Fibroblast of skin of abdomen (primary cell): ENCODE measurements at places on chromosomes 7 and 10.

DNA sequence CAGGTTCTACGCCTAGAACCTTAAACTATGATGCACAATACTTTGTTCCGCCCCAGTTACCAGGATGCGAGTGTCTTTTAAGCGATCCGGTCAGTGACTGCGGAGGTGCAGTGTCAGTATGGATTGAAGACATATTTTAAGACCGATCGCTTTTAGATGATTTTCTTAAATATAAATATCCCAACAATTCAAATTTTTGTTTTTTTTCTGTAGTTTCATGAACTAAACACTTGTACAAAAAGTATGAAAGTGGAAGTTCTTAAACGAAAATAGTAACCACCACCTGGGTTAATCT, 835 bp downstream of the COMMD3 start:
- DNase-seq = no peak

- peak; percentile 17 for DNase-seq
Measured at GRCh38 chr10:98446151-98446660, 529 bp downstream of the HPS1 start.

GRCh38 chr7:117325836-117326235, 3.0 kb upstream of the WNT2 start:
- no peak for DNase-seq

DNA sequence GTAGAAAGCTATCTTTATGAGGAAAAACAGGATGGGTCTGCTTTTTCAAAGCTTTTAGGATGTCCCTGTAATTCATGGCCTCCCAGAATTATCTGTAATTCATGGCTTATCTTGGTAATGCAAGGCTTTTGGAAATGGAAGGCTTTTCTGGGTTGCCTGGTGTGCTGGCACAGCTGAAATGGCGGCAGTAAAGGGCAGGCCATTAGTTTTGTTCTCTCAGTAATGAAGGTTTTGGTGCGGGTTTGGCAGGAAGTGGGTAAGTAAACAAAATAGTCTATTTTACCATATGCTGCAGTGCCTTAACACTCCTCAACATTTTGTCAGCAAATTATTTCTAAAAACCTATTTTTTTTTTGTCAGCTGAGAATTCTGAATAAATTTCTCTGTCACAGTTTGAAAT, 69.3 kb downstream of the LRGUK start:
- DNase-seq = no peak

GRCh38 chr7:101691822-101692384, 62.8 kb upstream of the MYL10 start:
- DNase-seq = no peak

- DNase-seq = peak; percentile 11
Measured at GRCh38 chr10:104424719-104425118, 71.1 kb downstream of the CFAP58 start.

DNA sequence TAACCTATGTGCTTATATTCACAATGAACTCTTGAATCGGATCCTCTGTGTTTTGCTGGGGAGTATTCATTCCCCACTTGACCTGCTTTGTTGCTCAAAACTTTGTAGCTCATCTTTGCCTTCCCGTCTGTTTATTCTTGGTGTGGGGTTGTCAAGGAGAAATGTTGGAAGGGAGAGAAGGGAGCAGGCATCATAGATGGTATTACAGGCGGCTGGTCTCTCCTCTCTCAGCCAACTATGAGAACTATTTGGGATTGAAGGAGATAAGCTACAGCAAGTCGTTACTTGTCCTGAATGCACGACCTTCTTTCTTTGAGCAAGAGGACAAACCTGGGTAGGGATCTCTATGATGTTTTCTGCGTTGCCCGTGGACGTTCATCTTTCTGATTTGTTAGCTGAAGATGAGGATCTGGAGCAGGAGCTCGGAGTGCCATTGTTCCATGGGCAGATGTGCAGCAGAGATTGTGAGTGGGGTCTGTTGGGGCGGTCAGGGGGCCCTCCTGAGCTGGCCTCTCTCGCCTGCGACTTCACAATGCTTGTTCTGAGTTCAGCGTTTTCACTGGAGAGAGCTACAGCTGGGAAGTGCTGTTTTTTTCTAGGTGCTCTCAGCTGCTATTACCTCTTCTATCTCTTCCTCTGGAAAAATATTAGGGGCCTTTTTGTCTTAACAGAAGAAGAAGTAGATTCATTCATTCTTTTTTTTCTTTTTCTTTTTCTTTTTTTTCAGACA, 126.9 kb upstream of the KLF6 start:
- DNase-seq = no peak

- no peak for DNase-seq
Measured at GRCh38 chr7:78765943-78766729, 687.3 kb downstream of the MAGI2 start.

- DNase-seq = no peak
Measured at GRCh38 chr7:88449410-88449809, 142.7 kb upstream of the STEAP4 start.

DNA sequence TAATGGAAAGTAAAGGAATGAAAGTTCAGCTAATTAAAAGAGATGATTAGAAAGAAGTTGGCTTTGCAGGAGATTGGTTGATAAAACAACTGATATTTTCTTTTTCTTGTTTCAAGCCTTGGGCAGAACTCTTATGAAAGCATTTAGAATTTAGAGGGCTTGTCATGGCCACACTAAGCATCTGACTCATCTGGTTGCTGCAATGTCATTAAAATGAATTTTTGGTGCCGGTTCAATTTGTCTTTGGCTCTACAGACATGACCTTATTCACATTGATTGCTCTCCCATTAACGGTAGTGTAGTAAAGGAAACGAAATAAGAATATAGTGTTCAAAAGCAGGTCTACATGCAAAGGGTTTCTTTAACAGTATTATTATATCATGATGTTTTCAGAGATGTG, 1012.4 kb upstream of the C7orf33 start:
- peak; percentile 9 for DNase-seq

DNA sequence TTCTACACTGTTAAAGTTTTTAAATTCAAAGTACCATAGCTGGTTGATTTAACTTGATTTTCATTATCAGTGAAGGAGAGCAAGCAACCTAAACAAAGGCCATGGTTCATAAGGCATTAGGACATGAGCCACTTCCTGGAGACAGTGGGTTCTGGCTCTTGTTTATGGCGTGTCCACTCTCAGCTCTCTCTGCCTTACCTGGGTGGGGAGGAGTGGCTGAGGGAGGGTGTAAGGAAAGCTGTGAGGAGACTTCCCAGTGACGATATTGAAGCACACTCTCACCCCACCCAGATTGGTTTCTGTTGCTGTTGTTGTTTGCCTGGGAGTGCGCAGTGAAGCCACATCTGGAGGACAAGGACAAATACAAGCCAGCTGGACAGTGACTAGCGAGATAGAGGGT, 365.3 kb upstream of the FZD8 start:
- no peak for DNase-seq

DNA sequence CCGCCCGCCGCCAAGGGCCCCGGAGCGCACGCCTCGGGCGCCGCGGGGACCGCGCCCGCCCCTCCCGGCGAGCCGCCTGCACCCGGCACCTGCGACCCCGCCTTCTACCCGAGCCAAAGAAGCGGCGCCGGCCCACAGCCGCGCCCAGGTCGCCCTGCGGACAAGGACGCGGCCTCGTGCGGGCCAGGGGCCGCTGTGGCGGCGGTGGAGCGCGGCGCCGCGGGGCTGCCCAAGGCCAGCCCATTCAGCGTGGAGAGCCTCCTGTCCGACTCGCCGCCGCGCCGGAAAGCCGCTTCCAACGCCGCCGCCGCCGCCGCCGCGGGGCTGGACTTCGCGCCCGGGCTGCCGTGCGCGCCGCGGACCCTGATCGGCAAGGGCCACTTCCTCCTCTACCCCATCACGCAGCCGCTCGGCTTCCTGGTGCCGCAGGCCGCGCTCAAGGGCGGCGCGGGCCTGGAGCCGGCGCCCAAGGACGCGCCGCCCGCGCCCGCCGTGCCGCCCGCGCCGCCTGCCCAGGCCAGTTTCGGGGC, 3.5 kb downstream of the UNCX start:
- DNase-seq = no peak

- no peak for DNase-seq
Measured at GRCh38 chr7:147400925-147401324, 1189.6 kb upstream of the C7orf33 start.

GRCh38 chr10:124692100-124692446, 52.1 kb downstream of the FAM53B start:
- DNase-seq = no peak

GRCh38 chr10:103929381-103929921, 11.5 kb upstream of the STN1 start:
- peak; percentile 21 for DNase-seq

GRCh38 chr10:102585026-102585425, 59.3 kb upstream of the TRIM8 start:
- DNase-seq = peak; percentile 49

- no peak for DNase-seq
Measured at GRCh38 chr10:34716958-34717357, 98.1 kb downstream of the PARD3 start.

- no peak for DNase-seq
Measured at GRCh38 chr7:37730501-37730900, 46.9 kb downstream of the GPR141 start.

GRCh38 chr10:25820874-25821273, 113.2 kb upstream of the MYO3A start:
- no peak for DNase-seq

DNA sequence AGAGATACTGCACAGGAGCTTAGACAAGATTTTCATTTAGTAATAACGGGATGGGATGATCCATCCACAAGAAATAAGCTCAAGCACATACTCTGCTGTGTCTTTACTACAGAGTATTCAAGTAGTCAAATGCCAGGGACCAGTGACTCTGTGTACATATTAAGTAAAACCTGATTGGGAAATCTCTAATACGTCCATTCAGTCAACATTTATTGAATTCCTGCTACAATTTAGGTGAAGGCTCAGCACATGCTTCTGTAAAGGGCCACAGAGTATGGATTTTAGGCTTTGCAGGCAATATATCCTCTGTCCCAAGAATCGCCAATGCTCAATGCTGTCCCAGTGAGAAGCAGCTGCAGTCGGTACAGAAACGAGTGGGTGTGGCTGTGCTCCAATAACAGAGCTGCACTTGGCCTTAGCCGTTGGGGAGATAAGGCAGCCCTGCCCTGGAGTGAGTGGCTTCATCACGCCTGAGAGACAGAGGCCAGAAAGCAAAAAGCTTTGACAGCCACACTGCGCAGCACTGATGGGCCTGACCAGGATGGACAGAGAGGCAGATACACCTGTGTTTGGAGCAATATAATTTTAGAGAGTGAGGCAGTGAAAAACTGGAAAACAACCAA, 186.8 kb downstream of the PARD3 start:
- DNase-seq = no peak

DNA sequence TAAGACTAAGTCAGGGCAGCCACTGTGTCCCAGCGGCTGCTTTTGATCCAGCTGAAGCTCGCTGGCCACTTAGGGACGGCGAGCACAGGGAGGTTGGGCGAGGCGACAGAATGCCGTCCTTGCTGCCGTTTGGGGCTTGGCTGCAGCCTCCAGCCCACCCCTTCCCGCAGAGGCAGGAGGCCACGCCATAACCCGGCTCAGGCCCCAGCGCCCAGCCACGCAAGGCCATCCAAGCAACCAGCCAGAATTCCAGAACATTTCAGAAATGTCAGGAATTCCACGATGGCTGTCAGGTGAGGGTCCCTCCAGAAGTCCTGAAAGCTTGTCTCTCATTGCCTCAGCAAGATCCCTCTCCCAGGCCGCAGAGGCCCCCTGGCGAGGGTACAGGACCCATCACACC, 479.1 kb upstream of the FOXK1 start:
- DNase-seq = no peak

- no peak for DNase-seq
Measured at GRCh38 chr7:27198138-27198841, 1.6 kb downstream of the HOXA13 start.

- peak; percentile 26 for DNase-seq
Measured at GRCh38 chr7:11127114-11127785, 153.6 kb downstream of the PHF14 start.

DNA sequence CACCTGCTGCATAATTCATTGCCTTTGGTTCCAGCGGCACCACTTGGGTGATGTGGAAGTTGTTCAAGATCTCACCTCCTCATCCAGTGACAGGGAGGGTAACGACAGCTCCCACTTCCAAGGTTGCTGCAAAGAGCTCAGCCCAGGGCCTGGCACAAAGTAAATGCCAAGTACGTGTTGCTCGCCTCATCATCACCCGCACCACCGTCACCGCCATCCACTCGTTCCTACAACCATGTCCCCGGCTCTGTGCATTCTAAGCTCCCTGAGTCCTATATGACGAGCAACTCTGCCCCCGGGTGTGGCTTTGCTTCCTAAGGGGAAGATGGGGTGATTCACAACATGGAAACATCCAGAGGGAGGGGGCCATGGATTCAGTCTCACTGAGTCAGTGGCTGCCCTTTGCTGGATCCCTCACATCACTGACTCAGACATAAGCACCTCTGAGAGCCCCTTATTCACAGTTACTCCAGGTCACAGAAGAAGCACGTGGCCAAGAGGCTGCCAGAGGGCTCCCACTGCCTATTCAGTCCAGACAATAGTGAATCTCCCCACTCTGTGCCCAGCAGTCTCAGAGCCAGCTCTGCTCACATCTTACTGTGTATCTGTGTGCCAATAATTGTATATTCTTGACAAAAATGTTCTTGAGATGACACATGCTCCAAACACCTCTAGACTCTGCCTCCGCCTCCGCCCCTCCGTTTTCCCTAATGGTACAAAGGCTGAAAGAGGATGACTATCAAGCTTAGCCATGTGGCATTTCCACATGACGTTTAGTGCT, 159.1 kb downstream of the GFRA1 start:
- DNase-seq = peak; percentile 83

DNA sequence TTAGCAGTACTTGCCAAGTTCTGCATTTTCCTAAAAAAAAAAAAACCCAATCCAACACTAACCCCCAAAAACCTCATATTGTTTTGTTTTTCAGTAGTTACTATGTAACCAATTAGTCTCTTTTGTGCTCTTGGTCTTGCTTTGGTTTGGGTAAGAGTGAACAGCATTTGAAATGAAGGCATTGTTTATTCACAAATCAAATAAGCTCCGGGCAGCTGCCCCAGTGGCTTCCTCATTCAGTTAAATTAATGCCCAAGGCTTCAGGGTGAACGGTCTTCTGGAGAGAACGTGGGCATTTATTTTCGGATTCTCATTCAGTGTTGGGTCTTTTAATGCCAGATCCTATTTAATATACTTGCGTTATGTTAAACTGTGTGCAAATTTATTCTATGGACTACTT, 108.7 kb downstream of the GFRA1 start:
- no peak for DNase-seq
